Stimulated activated CD8-positive, alpha-beta memory T cell treated with anti-CD3 and anti-CD28 coated beads, Interleukin-4, amount 100 ng/mL, for 1 hour (primary cell): ENCODE measurements at places on chromosomes 16 and 17.

GRCh38 chr16:82287937-82288336, 117.9 kb upstream of the MPHOSPH6 start:
- no peak for DNase-seq

DNA sequence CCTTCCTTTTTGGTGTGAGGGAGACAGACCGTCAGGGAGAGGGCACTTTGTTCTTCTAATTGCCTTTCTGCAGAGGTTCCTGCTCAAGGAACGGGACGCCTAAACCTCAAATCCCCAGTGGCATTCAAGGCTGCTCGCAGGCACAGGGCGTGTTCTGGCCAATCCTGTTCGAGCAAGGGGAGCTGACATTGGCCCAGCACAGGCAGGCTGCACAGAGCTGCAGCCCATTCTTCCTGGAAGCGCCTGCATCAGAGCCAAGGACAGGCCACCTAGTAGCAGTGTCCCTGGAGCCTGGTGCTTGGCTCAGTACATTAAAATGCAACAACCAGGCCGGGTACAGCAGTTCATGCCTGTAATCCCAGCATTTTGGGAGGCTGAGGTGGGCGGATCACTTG, 72.2 kb upstream of the CREBBP start:
- no peak for DNase-seq

DNA sequence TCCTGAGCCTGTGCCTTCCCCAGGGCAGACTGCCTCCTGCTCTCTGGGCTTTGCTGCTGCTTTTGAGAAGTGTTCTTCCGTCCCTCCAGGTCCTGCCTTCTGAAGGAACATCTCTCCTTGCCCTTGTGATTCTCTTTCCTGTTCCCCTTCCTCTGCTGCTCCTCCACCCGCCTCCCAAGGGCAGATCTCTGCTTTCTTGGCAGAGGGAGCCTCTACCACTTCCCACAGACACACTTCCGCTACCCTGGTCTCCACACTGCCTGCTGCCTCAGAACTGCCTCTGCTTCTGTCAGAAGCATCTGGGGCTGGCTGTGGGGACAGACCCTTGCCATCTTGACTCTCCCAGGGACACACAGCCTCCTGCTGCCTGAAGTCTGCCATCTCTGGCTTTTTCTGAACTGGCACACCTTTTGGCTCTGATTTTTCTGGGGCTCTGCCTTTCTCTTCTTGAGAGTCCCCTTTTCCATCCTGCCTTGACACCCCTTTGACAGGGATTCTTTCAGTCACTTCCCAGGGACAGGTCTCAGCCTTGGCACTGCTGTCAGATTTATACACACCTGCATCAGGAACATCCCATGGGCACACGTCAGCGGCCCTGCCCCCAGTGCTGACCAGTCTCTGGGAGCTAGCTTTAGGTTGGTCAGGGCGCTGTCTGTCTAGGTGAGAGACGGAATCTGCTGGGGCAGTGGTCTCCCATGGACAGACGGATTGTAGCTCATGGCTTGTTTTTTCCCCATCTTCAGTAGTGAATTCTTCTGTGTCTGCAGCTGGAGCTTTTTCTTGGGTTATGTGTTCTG, 16.6 kb downstream of the GPR179 start:
- DNase-seq: no peak

- no peak for DNase-seq
These were observed 173.5 kb downstream of the NPIPB11 start for GRCh38 chr16:29232811-29233704.

GRCh38 chr17:10099051-10099571, 99.3 kb downstream of the GAS7 start:
- DNase-seq: no peak

GRCh38 chr16:48632137-48632774, 22.3 kb upstream of the N4BP1 start:
- no peak for DNase-seq

- peak; percentile 49 for DNase-seq
These were observed 43.0 kb upstream of the ZNF750 start for GRCh38 chr17:82882715-82883418.

DNA sequence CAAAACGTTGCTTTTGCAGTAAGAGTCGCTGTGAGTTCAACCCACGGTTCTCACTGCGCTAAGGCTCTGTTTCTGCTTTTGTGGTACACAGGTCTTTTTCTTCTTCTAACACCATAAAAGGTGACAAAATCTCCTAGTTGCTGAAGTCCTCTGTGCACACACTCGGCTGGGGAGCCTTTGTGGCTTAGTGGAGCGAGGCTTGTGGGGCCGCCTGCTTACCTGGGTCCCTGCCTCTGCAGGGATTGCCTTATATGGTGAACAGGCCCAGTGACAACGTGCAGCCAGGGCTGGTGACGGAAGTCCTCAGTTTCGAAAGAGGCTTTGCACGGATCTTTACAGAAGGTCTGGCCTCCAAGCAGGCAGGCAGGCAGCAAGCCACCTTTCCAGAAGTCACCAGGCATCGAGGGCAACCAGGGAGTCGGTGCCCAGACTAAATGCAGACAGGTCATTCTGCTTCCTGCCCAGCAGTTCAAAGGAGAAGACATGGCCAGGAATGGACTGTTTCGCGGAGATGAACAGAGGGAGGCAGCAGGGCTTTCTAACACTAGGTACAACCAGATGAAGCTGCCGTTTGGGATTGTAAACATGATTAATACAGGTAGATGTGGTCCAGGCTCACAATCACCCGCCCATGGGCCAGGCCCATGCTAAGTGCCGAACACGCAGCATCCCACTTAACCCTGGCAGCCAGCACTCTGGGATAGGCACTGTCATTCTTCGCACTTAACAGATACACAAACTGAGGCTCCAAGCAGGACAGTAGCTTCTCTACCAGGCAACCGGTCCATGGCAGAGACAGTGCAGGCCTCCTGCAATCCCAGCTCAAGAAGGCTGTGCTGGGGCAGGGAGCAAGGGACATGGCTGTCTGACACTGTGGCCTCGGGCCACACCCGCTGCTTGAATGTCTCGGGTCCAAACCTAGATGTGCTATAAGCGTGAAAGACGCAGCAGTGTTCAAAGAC, 10.7 kb upstream of the MEAK7 start:
- DNase-seq: peak; percentile 69

GRCh38 chr16:49349446-49350168, 24.0 kb upstream of the C16orf78 start:
- DNase-seq: no peak

- DNase-seq: no peak
These were observed 4.9 kb downstream of the MYLK3 start for GRCh38 chr16:46743232-46743719.

DNA sequence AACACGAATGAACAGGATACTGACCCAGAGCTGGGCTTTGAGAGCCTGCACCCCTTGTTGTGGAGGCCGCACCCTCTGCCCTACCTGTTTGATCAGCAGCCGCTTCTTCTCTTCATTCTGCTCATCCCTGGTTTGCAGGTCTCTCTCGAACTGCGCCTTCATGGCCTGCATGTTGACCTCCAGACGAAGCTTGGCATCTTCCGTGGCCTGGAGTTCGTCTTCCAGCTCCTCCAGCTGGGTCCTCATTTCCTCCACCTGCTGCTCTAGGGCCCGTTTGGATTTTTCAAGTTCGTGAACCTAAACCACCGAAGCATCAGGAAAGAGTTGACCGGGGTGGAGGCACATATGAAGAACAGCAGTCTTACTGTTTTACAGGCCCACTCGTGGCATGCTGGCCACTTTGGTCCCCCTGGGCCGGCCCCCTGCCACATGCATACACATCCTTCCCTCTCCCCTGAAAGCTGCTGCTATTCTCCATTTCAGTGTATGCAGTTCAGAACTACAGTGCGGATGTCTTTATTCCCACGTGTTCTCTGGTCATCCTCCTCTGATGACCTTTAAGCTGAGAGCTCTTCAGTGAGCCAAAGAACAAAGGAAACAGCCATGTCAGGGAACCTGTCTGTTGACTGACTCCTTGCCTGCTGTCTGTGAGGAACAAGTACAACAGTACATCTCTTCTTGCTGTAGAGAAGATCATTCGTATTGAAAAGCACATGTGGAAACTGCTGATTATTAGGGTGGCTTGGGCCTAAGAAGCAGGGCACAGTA, 54.8 kb downstream of the NDEL1 start:
- no peak for DNase-seq

DNA sequence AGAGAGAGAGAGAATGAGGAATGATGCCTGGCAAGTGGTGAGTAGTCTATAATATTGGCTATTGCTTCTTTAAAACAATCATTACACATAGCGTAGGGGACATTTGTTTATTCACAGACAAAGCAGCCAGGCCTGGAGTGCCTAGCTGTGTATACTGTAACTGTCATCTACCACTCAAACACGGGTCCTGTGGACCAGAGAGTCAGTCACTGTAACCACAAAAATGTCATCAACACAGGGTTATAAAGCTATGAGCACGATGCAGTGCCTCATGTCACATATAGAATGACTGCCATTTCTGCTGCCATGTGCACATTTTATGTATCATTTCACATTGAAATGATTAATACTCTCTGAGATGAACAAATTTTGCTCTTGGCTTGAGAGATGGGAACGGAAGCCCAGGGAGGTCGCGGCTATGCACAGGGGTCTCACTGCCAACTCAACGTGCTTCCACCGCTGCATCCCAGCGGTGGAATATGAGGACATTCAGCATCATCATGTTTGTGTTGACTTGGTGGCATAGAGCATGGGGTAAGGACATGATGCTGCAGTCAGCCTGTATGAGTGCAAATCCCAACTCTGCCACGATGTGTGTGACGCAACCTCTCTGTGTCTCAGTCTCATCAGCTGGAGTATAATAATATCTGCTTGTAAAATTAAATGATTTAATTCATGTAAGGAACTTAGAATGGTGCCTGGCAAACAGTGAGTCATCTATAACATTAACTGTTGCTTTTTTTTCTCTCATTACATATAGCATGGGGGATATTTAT, 3.3 kb downstream of the MT1H start:
- no peak for DNase-seq

- DNase-seq: no peak
These were observed 26.8 kb downstream of the METTL16 start for GRCh38 chr17:2484876-2485275.

DNA sequence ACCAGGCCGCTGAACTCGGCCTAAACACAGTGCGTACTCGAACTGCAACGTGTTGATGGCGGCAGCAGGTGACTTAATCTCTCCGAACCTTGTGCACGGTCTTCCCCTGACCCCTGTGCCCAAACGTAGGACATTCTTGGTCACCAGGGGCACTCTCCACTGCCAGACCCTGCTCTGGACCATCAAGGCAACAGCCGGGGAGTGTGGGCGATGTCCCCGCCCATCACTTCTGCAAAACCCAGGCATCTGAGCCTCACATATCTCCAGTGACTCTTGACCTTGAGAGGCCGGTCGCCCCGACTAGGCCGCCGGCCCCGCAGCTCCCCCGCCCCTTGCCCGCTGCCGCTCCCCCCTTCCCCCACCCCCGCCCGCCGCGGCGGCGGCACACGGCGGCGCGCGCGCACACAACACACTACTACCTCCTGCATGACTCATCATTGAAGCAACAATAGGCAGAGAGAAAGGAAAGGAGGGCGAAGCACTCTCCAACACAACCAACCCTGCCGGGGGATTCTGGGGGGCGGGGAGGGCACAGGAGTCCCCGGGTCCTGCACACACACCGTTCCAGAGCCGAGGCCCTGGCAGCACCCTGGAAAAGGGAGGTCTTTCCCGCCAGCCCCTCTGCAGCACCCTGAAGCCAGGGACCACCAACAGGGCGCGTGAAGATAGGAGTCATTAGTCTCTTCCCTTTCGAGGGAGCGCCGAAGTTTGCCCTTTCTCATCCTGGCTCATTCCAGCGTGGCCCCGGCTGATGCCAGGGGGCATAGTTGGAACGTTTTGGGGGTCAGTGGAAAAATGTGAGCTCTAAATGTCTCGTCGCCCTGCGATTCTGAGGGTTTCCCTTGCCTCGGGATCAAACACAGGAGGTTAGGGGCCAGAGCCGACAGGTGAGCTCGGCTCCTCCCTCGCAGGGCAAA, 1.9 kb downstream of the MNT start:
- DNase-seq: no peak

- DNase-seq: no peak
These were observed 446.3 kb downstream of the SLC39A11 start for GRCh38 chr17:72646176-72646575.

DNA sequence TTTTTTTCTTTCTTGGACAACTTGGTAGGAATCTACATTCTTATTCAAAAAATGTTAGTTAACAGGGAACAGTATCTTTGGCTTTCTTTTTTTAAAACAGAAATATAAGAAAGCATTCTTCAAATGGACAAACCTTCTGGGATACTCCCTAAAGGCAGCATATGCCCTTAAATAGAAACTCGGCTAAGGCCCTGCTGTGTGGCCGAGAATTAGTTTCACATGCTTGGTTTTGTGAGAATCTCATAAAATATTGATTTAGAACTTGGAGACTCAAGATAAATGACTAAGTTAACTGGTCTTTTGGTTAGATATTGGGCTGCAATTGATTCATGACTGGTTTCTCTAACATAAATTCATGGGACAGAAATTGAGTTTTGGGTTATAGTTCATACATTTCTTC, 359.9 kb upstream of the XYLT1 start:
- DNase-seq: no peak

DNA sequence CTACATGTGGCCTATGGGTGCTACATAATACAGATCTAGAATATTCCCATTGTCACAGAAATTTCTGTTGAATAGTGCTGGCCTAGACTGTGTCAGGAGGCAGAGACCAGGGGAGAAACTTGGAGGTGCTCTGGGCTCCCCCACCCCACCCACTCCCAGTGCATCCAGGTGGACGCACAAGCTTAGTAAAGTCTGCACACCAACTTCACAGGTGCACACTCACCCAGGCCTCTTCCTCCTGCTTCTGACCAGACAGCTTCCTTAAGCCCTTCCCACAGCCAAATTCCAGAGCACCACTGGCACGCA, 7.6 kb upstream of the CNP start:
- DNase-seq: no peak

DNA sequence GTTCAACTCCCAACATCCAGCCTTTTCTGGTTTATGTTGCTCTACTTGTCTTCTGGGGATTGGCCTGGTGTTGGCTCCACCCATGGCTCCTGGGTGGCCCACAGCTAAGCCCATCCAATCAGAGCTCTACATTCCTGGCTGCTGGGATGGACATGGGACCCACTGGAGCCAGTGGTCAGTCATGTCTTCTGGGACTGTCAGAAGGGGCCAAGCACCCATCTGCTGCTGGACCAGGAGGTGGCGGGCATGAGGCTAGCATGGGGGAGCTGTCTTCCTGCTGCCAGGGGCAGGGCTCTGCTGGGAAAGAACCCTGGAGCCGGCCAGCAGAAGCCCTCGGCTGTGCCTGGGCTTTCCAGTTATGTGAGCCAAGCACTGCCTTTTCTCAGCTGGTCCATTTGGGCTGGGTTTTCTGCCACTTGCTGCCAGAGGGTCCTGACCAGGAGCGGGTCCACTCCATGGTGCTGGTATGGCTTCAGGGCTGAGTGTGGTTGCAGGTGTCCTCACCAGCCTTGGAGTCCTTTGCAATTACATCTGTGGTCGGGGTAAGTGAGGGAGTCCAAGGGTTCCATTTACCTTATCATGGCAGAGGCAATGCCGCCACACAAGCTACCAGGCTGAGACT, 17.4 kb upstream of the ZNF469 start:
- no peak for DNase-seq

GRCh38 chr16:2784358-2785100, 2.8 kb downstream of the PRSS33 start:
- DNase-seq: no peak

DNA sequence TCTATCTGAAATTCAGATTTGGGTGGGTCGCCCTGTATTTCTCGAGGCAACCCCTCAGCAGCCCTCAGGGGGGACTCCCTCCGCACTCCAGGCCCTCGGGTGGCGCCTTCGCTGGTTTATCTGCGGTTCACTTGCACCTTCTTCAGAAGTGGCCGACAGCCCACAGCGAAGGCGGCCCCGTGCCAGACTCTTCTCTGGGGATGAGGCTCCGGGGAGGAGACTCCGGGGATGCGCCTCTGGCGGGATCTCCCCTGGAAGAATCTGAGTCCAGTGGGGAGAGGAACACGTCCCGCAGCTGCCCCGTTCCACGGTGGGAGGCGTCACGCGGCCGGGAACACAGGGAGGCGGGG, 63.9 kb upstream of the DNAJA2 start:
- DNase-seq: no peak
